ENCODE measurements at places on chromosomes 3 and 15.
A peak's percentile ranks its signal among the peaks of the same experiment; 100 is the strongest.

DNA sequence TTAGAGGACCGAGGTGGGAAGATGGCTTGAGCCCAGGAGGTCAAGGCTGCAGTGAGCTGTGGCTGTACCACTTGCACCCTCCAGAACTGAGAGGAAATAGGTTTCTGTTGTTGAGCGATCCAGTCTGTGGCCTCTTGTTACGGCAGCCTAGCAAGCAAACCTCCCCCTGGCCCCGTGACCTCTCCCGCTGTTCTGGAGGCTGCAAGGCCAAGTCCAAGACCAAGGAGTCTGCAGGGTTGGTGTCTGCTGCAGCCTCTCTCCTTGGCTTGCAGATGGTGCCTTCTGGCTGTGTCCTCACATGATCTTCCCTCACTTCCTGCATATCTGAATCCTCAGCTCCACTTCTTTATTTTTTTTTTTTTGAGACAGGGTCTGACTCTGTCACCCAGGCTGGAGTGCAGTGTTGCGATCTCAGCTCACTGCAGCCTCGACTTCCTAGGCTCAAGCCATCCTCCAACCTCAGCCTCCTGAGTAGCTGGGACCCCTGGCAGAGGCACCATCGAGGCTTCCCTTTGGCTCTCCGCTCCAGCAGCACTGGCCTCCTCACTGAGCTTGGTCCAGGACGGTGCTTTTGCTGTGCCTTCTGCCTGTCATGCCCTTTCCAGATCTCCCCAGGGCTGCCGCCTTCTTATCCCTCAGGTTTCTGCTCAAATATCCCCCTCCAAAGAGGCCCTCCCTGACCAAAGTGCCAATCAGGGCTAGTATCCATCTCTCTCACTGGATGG is 18.0 kb upstream of the PLXND1 start:
- DNase-seq: peak; percentile 69

- DNase-seq: no peak
Measured at GRCh38 chr15:58036579-58036978, 28.9 kb downstream of the ALDH1A2 start.

DNA sequence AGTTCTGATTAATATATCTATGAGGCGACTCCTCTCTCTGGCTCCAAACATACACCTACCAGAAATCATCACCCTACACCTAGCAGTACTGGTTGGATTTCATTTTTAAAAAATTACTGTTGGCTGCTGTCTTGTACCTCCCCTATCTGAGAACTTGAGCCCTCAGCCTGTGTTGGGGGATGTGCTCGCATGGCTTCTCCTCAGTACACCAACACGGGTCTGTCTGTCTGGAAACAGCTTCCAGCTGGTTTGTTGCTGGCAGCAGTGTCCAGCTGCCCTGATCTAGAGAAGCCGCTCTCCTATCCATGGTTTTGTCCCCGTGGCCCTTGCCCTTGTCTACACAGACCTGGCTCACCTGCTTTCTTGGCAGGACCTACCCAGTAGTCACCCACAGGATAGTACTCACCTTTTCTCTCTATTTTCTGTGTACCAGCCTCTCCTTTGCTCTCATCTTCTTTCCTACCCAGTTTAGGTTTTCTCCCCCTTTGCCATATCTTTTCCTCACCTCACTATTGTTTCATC is 43.2 kb upstream of the NEDD4 start:
- DNase-seq: no peak

- DNase-seq: peak; percentile 97
Measured at GRCh38 chr15:82021992-82022391, 23.8 kb downstream of the MEX3B start.

GRCh38 chr3:87996882-87997281 is 61.9 kb downstream of the CGGBP1 start:
- DNase-seq: no peak

DNA sequence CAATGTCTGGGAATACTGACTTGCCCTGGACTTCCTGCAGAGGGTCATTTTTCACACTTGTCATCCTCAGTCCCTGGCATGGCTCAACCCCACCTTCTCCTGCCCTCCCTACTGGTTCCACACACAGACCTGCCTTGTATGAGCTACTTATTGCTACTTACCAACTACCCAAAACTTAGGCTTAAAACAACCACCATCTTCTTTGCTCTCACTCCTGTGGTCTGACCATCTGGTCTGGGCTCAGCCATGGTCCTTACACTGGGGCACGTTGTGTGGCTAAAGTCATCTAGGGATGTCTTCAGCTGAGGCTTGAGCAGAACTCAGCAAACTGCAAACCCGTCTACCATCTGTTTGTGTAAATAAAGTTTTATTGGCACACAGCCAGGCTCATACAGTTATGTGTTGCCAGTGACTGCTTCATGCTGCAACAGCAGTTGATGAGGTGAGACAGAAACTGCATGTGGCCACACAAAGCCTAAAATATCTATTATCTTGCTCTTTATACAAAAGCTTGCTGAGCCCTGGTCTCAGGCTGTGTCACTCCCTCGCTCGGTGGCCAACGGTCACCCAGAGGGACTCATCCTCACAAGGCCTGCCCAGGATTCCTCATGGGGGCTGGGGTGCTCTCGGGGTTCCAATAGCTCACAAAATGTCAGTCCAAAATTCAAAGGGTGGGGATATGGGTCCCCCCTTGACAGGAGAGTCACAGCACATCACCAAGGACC is 43.5 kb downstream of the KLF15 start:
- DNase-seq: no peak

- no peak for DNase-seq
Measured at GRCh38 chr3:55272031-55272645, 215.0 kb downstream of the WNT5A start.

- no peak for DNase-seq
Measured at GRCh38 chr3:15694628-15695027, 93.1 kb downstream of the BTD start.

GRCh38 chr3:122680475-122681283 is at the start of gene PARP14:
PARP14 (plus strand) TSS chr3:122680839; CDS start chr3:122680884, 45 bp downstream.
- DNase-seq: peak; percentile 77

- no peak for DNase-seq
Measured at GRCh38 chr15:39817892-39818291, 35.3 kb upstream of the FSIP1 start.

GRCh38 chr3:31132132-31132769 is 237.8 kb upstream of the GADL1 start:
- DNase-seq: peak; percentile 45

GRCh38 chr15:62068071-62068809 is 1.5 kb downstream of the C2CD4A start:
- DNase-seq: peak; percentile 73

DNA sequence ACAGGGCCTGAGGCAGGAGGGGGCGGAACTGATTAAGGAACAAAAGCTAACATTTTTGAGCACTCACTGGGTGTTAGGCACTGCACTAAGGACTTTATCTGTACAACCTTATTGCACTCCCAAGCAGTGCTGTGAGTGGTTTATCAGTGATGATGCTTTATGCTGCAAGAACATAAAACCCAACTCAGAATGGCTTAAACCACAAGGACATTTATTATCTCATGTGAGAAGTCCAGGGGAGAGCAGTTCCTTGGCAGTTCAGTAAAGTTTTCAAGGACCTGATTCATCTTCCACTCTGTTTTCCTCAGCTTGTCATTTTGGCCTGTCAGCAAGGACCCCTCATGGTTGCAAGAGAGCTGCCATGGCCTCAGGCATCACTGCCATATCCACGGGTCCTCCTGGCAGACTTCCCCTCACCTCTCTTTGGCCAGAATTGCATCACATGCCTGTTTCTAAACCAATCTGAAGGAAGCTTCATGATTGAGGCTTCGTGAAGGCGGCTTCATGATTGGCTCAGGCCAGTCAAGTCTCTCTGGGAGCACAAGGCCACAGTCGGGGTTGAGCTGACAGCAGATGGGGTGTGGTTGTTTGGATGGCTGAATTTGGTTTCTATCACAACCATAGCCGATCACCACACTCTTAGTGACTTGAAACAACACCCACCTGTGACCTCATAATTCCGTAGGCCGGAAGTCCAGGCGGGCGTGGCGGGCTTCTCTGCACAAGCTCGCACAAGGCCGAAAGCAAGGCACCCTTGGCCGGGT is 15.8 kb downstream of the EFCC1 start:
- no peak for DNase-seq

GRCh38 chr3:174206607-174207192 is 652.4 kb upstream of the NAALADL2 start:
- no peak for DNase-seq

DNA sequence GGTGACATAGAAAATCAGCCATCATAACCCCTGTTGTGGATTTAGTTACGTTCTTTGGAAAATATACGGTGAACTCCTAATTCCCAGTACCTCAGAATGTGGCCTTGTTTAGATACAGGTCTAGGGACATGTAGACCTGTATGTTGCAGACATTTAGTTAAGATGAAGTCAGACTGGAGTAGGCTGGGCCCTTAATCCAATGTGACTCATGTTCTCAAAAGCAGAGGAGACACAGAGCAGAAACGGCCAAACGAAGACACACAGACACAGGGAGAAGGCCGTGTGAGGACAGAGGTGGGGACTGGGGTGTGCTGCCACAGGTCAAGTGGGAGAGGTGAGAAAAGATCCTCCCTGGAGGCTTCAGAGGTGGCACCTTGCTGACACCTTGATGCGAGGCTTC is 119.0 kb upstream of the PROK2 start:
- DNase-seq: no peak

DNA sequence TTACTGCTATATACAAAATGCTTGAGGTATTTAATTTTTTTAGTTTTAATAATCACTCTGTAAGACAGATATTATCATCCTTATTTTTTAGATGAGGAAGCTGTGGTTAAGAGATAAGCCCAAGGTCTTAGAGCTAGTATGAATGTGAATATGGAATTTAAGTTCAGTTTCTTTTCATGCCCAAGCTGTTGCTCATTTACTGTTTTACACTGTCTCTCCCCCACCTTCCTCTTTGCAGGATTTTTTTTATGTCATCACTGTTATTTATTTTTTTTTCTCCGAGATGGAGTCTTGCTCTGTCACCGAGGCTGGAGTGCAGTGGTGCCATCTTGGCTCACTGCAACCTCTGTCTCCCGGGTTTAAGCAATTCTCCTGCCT is 22.5 kb downstream of the MAP2K5 start:
- DNase-seq: peak; percentile 92

DNA sequence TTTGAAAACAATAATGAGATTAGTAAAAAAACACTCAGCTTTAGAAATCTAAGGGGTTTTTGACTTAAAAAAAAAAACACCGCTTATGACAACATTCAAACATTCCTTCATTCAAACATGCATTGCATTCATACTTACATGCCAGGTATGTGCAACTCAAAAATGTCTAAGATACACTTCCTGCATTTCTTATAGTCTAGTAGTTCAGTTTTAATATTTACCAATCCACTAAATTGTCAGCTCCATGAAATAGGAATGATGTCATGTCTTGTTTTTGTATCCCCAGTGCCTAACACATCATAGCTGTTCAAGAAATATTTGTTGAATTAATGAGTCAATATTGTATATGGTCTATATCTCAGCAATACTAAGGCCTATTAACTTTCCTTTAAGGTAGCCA is 51.7 kb downstream of the EIF4E3 start:
- no peak for DNase-seq

DNA sequence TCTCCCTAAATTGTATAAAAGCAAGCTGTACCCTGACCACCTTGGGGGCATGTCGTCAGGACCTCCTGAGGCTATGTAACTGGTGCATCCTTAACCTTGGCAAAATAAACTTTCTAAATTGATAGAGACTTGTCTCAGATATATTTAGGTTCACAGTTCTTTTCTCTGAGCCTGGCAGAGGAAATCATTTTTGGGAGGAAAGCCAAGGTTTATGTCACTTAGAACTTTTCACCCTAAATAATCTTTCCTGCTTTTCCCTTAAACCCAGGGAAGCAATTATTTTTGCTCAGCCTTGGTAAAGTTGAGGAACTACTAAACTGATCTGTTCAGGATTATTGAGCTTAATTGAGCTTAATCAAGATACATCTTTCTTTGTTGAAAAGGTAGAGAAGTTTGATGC is 608.9 kb downstream of the PDCD6IP start:
- DNase-seq: no peak

DNA sequence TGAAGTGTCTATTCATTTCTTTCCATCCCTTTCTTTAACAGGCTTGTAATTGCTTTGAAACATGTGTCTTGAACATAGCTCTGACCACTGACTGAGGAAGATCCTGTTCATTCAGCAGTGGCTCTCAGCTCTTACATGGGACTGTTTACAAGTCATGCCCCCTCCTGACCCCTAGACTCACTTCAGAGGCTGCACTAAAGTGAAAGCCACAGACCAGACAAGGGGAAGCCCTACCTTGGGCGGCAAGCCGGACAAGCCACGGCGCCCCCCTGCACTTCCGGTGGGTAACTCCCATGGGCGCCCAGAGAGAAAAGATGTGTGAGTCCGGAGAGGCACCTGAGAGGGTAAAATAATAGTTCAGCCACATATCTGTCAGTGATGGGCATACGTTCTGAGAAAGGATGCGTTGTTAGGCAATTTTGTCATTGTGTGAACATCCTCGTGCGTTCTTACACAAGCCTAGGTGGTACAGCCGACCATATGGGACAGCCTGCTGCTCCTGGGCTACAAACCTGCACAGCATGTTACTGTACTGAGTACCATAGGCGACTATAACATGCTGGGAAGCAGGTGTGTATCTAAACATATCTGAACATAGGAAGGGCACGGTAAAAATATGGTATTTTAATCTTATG is 116.2 kb downstream of the CHSY1 start:
- DNase-seq: peak; percentile 51

DNA sequence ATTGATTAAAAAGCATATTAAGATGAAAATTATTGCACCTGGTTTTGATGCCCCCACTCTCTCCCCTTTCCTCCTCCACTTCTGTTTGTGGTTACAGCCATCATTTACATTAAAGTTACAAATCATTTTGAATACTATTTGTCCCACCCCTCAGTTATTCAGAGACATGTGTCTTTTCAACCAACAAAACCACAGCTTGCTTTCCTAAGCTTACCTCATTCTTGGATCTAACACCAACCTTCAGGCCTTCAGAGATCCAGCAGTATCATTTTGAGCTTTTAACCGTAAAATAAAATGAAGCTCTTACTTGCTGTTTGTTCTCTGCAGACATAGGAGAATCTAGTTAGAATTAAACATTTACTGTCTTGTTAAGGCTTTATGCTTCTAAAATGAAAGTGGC is 4.7 kb downstream of the PXYLP1 start:
- no peak for DNase-seq

DNA sequence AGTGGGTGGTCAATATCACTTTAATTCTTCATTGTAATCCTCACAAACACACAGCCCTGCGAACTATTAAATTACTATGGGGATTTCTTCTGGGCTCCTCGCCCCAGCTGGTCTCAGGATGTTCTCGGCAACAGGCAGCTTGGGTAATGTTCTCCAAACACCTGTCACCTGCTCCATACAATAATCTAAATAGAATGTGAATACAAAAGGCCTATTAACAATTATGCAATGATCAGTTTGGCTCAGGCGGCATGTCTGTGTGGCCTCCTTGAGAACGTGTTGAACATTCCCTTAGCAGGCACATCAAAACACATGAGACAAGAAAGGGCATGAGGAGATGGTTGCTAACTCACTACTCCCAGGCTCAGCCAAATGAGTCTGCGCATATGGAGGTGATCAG is 158.6 kb upstream of the KBTBD8 start:
- no peak for DNase-seq

All from KBM-7 (cell line).